Head of caudate nucleus (tissue), 42 donors: ENCODE measurements at places on chromosomes 1 and 21.
A peak's percentile ranks its signal among the peaks of the same experiment; 100 is the strongest.

GRCh38 chr1:15618655-15619525 lies 1.6 kb downstream of the DDI2 start:
- DNase-seq, result no peak

- no peak for DNase-seq
Measured at GRCh38 chr21:35019631-35020032, 29.5 kb downstream of the RUNX1 start.

DNA sequence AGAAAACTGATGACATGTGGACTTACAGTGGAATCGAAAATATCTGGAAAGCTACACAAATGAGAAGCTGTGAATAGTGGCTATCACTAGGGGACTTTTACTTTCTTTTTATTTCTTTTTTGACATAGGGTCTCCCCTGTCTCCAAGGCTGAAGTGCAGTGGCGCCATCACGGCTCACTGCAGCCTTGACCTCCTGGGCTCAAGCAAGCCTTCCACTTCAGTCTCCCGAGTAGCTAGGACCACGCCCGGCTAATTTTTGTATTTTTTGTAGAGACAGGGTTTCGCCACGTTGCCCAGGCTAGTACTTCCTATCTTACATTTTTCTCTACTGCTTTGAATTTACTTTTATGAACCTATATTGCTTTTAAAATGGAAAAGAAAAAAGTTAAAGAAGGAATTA lies 10.5 kb downstream of the TMEM35B start:
- DNase-seq, result no peak

DNA sequence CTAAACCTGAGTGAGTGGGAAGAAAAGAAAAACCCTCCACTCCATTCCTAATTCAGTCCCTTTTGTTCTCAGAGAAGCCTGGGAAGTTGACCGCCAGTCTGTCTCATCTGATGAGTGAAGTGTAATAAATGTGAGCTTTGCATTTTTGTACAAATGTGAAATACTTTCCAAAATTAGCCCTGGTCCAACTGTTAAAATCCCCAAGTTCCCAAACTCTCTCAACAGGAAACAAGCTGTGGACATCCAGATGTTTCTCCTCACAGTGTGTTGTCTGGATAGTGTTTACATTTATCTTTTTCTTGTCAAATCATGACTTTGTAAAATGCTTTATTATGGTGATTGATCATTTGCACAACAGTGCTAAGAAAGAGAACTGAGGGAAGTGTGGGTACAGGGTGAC lies 145.1 kb downstream of the TM2D1 start:
- no peak for DNase-seq

- no peak for DNase-seq
Measured at GRCh38 chr21:43369124-43369523, 57.8 kb downstream of the SIK1 start.

DNA sequence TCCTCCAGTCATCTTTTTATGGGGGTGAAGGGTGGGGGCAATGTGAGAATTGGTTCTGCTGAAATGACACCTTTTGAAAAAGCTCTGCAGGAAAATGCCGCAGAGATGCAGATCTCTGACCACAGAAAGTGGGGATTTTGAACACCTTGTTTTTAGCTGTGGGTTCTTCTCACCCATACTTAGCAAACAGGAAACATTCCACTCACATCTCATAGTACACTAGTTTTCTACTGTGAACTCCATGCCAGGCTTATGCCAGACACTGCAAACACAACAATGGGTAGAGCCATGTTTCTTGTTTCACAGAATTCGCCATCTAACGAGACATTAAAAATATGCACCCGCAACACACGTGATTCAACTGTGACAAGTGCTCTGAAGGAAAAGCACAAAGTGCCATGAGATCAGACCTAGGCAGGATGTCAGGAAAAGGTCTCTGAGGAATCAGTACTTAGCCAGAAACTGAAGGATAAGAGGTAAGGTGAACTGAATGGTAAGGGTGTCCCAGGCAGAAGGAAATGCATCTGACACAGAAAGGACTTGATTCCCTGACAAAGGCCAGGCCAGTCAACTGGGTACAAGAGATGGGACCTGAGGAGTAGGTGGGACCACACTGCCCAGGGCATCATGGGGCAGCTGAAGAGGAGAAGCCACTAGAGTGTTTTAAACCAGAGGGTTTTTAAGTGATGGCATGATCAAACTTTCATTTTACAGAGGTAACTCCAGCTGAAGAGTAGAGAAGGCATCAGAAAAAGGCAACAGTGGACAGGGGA lies 83.8 kb upstream of the JAK1 start:
- DNase-seq, result no peak

DNA sequence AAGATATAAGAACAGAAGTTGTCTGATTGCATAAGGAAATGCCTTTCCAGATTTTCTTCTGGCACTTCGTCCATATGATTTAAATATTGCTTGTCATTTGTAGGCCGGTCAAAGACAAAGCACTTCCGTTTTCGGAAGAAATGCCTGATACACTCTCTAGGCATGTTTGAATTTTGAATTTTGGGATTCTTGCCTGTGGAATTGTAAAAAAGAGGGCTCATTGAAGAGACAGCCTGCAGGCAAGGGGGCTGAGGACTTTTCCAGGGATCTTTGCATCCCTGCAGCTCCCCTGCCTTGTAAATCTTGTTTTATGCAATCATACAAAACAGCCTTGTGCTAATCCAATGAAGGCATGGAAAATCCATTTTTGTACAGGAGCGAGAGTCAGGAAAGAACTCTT lies 7.4 kb downstream of the GBP4 start:
- DNase-seq, result no peak

DNA sequence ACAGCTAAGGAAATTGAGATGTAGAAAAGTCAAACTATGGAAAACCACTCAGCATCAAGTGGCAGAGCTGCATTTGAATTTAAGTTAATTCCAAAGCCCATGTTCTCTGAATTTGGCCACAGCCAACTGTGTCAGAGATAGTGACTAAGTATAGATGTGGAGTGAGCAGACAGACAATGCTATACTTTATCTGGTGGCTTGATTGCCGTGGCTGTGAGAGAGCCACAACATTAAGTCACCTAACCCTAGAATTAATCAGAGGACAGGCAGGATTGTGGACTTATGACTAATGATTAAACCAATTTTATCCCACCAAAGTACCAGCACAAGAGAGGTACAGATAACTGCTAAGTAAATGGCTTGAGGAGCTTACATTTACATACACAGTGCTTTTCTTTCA lies 209.8 kb downstream of the TPR start:
- no peak for DNase-seq

DNA sequence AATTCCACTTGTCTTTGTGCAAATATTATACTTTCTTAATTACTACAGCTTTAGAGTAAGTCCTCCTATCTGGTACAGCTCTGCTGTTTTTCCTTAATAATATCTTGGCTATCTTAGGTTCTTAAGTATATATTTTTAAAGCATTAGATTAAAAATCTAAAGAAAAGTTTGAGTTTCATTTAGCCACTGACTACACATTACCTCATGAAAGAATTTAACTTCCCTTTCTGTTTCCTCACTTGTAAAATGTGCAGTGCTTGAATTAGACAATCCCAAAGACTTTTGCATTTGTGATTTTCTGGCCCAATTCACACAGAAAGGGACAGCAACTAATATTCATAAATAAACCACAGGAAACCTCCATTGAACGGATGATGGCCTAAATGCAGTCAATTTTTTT lies 126.4 kb upstream of the SAMSN1 start:
- no peak for DNase-seq

DNA sequence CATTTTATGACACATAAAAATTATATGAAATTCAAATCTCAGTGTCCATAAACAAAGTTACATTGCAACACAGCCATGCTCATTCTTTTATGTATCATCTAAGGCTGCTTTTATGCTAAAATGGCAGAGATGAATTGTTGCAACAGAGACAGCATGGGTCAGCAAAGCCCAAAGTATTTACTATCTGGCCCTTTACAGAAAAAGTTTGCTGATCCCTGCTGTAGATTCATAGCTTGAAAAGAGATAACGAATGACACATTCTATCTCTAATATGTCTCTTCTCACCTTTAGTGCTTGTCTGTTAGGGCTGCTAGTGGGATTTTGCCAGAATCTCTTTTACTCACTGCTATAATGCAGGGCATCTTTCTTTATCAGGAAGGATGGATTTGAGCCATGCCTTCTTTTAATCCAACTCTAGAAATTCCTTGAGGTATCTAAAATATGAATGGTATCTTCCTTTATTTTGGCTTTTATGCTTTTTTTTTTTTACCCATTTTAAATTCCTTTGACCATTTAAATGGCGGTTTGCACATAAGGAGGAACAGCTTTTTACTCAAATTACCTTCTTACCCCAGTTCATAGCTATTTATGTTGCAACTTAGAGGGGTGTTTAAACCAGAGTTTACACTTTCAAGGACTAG lies 598.2 kb downstream of the PLPP3 start:
- DNase-seq, result no peak

DNA sequence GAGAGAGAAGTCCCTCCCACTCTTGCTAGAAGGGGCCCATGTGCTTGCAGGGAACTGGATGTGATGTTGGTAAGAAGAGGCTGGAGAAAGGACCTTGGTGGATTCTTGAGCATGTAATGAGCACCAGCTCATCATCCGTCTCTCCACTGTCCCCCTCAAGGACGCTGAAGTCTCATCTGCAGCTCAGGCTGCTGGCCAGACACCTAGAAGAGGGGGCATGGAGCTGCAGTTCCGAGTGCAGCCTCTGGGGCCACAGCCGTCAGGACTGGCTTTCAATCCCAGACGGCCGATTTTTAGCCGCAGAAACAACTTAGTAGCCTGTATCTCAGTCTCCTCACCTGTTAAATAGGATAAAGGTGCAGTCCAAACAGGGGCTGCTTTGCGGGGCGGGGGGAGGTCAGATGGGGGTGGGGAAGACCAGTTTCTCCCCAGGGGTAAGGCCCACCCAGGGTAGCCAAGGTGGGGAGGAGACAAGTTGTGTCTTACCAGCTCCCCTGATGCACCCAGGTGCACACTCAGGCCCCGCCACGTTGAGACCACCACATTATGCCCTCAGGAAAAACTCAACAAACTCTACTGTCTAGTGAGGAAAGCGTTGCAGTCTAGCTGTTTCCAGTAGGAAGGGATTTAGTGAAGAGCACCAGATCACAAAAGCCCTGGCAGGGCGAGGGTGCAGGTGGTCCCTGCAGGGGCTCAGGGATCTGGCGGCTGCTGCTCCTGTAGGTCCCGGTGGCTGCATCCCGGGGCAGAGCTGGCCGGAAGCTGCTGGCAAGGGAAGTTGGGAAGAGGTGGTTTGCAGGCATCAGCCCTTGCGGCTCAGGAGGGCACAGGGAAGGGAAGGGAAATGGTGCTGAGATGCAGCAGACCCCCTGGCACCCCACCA lies 29.5 kb downstream of the LDLRAP1 start:
- DNase-seq, result peak; percentile 66

DNA sequence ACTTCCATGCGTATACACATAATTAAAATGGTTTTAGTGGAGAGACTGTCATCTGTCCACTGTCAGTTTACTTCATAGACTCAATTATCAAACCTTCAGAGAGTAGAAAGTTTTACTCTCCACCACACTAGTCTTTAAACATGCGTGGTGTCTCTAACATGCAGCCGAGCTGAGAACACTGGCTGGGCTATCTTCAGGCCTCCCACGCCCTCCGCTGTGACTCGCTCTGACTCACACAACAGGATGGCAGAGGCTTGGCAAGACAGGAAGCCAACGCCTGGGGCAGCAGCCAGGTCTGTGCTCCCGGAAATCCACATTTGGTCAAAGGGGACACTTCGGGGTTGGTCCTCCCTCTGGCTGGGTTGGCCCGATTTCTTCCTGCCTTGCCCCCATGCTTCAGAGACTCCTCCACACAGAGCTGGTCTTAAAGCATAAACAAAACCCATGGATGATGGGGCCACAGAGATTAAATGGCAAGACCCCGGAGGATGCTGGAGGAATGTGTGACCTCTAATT lies 22.7 kb upstream of the IFNGR2 start:
- peak; percentile 80 for DNase-seq

DNA sequence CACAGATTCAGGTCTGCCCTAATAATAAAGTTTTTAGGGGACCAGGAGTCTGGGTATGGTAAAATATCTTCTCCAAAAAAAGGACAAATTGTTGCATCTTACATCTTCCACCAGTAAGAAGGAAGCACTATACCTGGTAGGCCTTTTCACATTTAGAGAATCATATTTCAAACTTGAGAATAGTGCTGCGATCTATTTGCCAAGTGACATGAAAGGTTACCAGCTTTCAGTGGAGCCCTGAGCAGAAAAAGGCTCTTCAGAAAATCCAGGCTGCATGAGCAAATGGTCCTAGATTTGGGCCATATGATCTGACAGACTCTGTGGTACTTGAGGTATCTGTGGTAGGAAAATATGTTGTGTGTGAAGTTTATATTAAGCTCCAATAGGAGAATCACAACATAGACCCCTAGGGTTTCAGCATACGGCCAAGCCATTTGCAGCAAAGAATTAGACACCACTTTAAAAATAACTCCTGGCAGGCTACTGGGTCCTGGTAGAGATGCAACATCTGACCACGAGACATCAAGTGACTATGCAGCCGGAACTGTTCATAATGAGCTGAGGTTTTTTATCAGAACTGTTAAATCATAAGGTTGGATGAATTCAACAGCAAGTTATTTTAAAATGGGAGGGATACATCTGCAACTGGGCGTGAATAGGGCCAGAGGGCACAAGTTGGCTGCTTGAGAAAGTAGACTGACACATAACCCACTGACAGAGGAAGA lies 38.6 kb upstream of the CCDC190 start:
- no peak for DNase-seq

- DNase-seq, result no peak
Measured at GRCh38 chr1:113935970-113936369, 6.8 kb downstream of the HIPK1 start.

DNA sequence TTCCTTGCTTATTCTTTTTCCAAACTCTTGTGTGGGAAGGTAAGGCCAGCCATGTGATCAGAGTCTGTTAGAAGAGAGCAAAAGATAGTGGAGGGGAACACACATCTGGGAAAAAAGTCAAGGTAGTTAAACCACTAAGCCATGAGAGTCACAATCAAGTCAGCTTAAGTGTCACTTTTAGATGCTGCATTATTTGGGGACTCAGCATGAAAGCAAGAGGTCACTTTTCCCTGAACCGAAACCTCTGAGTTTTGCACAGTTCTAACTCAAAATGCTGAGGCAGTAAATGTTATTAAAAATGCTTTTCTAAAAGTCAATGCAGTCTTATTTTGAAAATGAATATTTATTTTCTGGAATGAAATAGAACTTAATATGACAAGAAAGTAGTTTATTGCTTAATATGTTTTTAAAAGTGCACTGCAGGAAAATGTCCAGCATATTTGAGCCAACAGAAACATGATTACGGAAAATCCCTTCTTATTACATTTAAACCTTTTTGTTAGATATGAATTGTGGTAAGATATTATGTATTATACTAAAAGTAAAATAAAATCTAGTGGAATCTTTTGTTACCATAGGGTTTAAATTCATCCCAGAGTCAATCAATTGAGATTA lies 69.3 kb downstream of the RBM11 start:
- no peak for DNase-seq

DNA sequence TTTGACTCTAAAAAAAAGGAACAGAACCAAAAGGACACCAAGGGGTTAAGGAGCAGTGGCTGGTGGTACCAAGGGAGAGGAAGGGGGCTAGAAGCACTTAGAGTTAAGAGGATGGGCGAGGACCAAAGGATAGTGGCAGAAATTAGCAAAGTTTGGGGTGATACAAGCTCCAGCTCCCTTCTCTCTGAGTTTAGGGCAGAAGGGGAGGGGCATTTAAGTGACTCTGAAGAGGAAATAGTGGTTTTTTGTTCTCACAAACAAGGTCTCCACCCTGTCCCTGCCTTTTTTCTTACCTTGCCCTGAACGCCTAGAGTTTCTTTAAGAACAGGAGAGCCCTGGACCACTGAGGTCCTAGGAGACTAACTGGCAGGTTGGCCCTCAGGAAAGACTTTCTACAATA lies 3.3 kb downstream of the CDC42SE1 start:
- no peak for DNase-seq
